ENCODE measurements at places on chromosomes 2 and 18.
A peak's percentile ranks its signal among the peaks of the same experiment; 100 is the strongest.

DNA sequence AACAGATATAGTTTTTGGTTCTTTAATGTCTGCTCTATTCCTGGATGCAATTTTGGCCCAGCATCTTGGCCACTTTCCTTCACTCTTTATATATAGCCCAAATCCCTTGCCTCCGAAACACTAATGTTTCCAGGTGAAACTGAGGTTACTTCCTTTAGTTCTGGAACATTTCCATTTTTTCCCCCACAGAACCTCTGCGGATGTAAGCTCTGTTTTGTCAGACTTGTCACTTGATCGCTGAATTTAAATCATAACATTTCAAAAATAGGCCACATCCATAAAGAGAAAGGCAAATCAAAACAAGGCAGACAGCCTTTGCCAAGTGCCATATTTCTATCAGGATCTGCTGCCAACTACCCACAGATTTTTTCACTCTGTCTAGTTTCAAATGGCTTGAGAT, 115.1 kb downstream of the ANKRD44 start:
- no peak for DNase-seq

- DNase-seq = no peak
Observed at GRCh38 chr18:54872681-54873080, 44.4 kb downstream of the RAB27B start.

- no peak for DNase-seq
Observed at GRCh38 chr2:195514365-195514764, 142.7 kb upstream of the SLC39A10 start.

DNA sequence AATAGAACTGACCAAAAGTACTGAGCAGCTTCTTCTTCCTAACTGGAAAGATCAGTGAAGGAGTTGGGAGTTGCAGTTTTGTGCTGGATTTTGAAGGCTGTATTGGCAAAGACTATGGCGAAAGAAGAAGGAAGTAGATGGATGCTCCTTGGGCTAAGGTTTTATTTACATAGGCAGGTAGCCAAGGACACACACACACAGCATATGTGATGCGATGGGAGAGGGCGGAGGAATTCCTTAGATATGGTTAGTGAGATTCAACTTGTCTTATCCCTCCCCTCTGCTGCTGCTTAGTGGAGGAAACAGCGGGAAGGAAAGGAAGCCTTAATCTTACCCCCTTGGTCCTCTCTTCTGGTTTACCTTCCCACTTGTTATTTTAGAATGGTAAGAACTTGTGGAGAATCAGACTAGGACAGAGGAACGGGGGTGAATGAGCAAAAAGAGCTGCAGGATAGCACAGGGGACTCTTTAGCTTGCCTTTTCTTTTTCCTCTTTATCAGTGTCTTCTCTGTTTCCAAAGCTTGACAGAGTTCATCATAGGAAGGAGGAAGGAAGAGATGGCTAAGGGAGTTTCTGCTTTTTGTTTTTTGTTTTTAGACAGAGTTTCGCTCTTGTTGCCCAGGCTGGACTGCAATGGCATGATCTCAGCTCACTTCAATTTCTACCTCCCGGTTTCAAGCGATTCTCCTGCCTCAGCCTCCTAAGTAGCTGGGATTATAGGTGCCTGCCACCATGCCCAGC, 87.9 kb downstream of the OSBPL6 start:
- DNase-seq = no peak

- DNase-seq = peak; percentile 37
Observed at GRCh38 chr2:179049546-179050311, at the start of gene CCDC141. Gene CCDC141, minus strand, starts transcription at chr2:179050137. Its CDS starts 196 bp downstream, at chr2:179049941.

GRCh38 chr18:79006106-79006795, 26.6 kb downstream of the SALL3 start:
- no peak for DNase-seq

GRCh38 chr2:197372592-197372991, 62.0 kb upstream of the ANKRD44 start:
- DNase-seq = no peak

DNA sequence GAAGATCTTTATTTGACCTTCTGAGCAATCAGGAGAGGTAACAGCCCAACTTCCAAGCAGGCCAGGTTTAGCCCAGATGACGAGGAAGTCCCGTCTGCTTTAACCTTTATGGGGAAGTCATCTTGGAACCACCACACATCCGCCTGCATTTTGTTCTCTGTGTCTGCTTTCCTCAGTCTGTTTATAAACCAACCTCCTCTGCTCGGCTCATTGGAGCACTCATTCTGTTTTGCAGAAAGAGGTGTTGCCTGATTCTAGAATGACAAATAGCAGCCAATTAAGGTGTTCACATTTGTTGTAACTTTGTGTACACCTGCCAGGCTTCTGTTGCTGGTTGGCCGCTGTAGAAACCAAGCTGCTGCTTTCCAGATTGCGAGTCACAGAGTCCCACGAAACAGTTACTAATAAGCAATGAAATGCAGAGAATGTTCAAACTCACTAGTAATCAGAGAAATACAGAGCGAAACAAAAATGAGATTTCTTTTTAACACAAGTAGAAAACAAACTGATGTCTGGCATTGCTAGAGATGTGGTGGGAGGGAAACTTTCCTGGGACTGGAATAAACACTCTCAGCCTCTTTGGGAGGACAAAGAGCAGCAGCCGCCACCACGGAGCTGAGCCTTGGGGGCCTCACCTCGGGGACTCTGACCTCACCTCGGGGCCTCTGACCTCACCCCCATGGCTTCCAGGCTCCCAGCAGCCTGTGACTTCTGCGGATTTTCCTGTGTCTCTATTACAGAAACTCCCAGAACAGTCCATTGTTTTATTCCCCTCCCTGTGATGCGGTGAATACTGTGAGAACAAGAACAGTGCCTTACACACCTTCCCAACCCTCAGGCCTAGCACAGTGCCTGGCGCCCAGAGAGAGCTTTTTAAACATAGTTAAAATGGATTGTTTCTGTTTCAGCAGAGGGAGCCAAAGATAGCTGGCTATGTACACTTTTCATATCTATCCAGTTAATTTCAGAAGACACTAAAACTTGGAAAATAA, 64.0 kb downstream of the MBP start:
- no peak for DNase-seq

DNA sequence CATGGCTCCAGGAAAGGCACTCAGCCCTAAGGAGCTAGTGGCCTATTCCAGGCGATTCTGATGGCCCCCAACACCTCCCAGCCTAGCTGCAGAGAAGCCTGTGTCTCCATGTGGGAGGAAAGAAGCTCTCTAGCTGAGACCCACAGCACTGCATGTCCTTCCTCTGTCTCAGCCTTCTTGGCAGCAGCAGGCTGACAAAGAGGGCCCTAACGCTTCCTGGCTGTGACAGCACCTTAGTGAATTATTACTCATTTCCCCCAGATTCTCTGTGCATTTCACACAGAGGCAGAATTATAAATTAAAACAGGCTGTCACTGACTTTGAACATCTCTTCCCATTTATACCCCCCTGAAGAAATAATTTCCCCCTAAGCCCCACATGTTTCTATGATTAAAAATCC, 206.8 kb downstream of the CLIP4 start:
- no peak for DNase-seq

All from memory B cell (primary cell).